Stimulated activated CD8-positive, alpha-beta memory T cell treated with anti-CD3 and anti-CD28 coated beads, Interleukin-4, amount 100 ng/mL, for 1 hour (primary cell): ENCODE measurements at places on chromosomes 4 and X.

- DNase-seq, result no peak
Measured at GRCh38 chr4:27096142-27096824, 235.6 kb downstream of the STIM2 start.

- no peak for DNase-seq
Measured at GRCh38 chr4:84492737-84493091, 6.4 kb downstream of the NKX6-1 start.

DNA sequence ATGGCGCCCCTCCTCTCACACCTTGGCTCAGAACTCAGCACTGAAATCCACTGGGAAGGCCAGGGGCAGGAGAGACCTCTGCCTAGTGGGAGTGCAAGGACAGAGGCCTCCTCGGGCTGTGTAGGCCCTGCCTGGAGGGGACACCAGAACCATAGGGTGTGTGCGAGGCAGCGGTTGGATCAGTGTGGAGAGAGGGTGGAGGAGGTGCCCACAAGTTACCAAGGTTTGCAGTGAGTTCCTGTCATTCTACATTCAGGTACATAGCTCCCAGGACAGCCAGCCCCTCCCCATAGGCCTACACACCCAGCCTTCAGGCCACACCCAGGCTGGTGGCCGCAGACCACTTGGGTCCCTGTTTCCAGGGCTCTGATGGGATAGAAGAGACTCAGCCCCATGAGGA lies 19.2 kb upstream of the SPON2 start:
- no peak for DNase-seq

DNA sequence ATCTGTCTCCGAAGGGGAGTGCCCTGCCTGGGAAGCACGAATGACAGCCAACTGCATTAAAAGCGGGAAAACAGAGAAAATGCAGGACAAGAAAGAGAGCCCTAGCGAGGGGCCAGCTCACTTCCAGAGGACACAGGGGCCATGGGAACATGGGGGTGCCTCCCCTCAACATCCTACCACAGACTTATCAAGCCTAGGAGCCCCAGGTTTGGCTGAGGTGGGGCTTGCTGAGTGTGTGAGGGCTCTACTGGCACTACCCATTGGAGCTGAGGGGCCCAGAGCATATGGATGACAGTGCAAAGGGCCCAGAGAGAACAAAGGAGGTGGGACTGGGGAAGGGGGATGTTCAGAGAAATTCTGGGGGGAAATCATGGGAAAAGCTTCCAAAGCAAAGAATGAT lies 101.8 kb downstream of the PJA1 start:
- DNase-seq, result no peak

DNA sequence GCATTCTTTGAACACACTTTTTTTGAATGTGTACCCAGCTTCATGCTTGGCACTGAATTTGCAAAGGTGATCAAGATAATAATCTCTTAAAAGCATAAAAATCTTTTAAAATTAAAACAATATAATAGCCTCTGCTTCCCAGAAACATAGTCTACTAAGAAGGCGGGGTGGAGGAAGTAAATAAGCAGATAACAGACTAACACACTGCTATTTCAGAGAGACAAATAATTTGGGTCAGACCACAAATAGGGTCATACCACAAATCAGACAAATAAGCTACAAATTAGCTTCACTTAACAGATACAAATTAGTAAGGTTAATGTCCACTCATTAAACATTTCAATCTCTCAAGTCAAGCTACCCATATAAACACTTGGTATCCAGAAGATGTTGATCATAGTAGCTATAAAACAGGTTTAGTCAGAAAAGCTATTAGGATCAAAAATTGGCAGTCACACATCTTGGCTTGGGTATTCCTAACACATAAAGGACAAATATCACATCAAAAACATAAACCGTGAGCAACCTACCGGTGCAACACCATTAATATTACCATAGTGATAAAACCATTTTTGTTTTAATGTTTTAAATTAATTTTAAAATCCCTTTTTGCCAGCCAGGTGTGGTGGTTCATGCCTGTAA lies 47.3 kb downstream of the PPP3CA start:
- DNase-seq, result no peak

GRCh38 chr4:20684852-20685763 lies 15.2 kb upstream of the PACRGL start:
- no peak for DNase-seq

DNA sequence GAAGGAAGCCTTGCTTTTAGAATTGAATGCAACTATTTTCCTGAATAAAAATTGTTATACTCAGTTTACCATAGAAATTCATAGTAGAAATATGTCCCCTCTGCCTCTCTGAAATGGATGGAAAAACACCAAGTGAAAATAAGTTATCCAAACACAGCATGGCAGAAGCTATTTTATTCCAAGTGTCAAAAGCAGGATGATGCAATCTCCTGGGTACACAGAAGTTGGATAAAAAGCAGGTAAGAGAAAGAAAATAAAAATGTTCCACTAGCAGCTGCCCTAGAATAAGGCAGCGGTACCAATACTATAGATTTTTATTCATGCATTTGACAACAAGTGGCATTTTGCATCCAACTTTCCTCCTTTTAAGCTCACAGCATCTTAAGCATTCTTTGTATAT lies 89.0 kb upstream of the TENT5D start:
- DNase-seq, result no peak

DNA sequence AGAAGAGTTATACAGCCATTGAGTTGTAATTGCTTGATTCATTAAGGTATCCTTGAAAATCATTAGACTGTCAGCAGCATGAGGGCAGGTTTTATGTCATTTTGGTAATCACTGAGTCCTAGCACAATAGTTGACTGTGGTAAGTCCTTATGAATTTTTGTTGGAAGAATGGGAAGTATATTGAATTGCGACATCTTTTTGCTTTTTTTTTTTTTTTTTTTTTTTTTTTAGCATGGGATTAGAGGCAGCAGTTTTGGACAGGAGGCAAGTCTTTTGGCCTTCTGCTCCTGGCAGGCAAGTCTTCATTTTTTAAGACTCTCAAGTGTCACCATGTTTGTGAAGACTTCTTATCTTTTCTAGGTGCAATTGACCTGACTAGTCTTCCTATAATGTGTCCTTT lies 29.7 kb downstream of the PRRG1 start:
- DNase-seq, result no peak

- DNase-seq, result no peak
Measured at GRCh38 chr4:4502694-4503311, 39.0 kb downstream of the STX18 start.

- DNase-seq, result no peak
Measured at GRCh38 chr4:147493307-147493706, 12.4 kb downstream of the EDNRA start.

GRCh38 chr4:103934178-103934789 lies 214.5 kb upstream of the TACR3 start:
- no peak for DNase-seq

DNA sequence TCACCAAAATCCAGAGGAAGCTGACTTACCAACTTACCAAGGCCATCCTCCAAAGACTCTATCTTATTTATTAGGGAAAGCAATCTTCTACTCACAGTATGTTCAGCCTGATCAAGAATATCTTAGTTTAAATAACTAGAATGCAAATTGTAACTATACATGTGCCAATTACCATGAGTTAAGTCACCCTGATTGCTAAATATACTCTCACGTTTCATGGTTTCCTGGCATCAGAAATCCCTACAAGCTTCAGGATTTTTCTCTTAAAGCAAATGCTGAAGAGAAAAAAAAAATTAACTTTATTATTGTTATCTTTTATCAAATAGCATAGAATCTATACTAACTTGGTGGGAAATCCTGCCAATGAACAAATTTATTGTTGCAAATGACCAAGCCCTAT lies 63.0 kb upstream of the MXD4 start:
- DNase-seq, result no peak

DNA sequence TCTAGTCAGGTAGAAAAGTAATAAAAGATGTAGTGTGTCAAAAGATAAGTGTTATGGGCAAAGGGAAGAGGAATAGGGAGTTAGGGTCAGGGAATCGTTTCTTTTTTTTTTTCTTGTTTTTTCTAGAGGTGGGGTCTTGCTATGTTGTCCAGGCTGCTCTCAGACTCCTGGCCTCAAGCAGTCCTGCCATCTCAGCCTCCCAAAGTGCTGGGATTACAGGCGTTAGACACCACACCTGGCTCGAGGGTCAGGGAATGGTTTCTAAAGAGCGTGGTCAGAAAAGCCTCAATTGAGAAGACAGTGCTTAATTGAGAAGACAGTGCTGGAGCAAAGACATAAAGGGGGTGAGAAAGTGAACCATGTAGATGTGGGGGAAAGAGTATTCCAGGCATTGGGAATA lies 19.1 kb downstream of the SMARCAD1 start:
- no peak for DNase-seq

- no peak for DNase-seq
Measured at GRCh38 chr4:930028-930551, 2.0 kb downstream of the GAK start.

GRCh38 chrX:20637351-20637750 lies 370.6 kb upstream of the RPS6KA3 start:
- DNase-seq, result no peak

DNA sequence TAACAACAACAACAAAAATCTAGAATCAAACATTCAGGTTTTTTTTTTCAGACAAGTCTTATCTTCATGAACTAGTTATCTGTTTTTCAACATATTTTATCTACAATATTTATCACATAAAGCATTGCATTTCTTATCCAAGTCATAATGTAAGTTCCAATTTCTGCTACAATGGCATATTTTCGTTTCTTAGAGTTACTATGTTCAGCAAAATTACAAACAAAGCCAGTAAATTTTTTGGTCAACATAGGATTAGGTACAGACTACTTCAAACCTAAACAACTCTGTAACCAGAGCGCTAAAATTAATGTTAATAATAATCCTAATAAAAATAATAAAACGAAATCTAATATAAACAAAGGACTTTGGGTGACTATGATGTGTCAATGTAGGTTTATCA lies 165.4 kb upstream of the TACR3 start:
- no peak for DNase-seq
